Body of pancreas (tissue), 4 donors: ENCODE measurements at places on chromosomes 16 and 17.

DNA sequence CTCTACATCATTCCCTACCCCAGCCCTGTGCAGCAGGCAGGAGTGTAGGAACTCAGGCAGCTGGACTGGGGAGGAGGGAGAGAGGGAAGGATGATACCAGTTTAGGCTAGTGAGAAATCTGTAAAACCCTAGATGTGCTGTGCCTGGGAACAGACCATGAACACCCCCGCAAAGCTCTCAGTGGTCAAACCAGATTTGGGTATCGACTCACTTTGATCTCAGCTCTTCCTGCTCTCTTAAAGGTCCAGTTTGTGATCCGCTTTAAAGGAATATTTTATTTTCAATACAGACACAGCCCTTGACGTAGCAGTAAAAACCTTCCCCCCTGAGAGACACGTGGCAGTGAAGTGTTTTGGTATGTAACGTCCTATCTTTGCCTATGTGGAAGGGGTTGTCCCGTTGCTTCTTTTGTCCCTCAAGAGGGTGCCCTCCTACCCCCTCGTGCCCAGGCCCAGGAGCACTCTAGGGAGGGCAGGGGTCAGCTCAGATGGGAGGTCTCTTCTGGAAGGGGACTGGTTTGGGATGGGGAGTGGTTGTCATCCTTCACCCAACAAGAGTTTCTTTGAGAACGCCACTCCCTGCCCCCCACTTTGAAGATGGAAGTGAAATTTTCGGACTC is 19.3 kb upstream of the TBX2 start:
- no peak for DNase-seq

DNA sequence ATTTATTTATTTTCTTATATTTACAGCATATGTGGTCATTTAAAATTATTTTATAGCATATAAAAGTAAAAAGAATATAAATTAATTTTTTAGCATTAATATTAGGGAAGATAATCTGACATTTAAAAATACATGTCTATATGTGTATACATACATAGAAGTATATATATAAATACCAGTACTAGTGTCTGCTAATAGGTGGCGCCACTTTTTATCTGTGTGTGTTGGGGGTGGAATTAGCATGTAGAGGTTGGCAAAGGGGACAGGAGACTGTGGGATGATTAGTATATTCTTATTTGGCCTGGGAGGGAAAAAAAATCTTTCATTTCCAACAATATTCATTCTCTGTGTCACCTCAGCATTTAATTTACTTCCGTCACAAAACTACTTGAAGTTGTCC is 359.1 kb downstream of the WWOX start:
- DNase-seq: no peak

DNA sequence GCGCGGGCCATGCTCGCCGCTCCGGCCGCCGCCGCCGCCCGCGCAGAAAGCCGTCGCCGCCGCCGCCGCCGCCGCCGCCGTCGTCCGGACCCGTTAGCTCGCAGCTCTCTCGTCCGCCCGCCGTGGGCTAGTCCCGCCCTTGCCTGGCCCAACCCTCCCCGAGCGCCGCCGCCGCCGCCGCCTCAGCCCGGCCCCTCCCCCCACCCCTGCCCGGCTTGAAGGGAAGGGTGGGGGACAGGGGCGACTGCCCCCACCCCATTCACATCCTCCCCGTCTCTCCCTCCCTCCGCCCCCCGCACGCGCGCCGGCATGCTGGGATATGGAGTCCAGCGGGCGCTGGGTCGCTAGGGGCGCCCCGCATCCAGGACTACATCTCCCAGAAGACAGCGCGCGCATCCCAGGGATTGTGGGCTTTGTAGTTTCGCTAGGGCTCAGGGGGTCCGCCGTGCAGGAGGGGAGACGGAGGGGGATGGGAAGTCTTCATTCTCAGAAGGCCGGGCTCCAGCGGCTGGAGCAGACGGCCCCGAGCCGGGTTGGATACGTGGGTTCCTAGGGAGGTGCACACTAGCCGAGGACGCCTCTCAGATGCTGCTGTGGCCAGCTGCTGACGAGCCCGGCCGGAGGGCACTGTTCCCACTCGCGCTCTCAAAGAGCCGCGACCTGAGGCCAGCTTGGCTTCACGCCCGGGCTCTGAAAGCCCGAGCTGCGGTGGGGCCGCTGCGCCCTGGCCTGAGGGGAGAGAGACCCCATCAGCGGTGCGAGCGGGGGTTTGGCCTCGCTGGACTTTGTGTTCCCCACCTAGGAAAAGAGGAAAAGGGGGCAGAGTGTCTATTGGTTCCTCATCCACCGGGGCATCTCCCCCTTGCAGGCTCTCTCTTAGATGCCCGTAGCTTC is at the start of gene ST3GAL2:
Gene ST3GAL2 (minus strand): TSS at position 132 of the 894 bp plus-strand sequence. CDS start 40,570 bp downstream, outside the sequence.
- DNase-seq: peak; percentile 87

DNA sequence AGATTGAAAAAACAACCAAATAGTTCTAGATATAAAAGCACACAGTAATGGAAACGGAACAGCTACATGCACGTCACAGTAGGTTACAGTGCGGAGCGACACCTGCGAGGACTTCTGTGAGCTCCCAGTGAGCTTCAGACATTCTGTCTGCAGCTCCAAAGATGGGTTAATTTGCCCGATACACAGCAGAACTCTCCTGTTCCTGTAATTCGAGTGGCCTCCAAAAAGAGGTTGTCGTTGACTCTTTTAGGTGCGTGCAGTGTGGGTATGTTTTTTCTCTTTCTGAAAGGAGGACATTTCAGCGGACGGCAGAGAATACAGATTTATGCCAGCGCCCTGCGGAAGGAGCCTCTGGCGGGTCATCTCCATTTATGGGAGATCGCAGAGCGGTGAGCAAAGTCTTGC is 2.9 kb downstream of the OR1F1 start:
- no peak for DNase-seq
